ENCODE measurements at places on chromosomes 16 and 17.
A peak's percentile ranks its signal among the peaks of the same experiment; 100 is the strongest.

DNA sequence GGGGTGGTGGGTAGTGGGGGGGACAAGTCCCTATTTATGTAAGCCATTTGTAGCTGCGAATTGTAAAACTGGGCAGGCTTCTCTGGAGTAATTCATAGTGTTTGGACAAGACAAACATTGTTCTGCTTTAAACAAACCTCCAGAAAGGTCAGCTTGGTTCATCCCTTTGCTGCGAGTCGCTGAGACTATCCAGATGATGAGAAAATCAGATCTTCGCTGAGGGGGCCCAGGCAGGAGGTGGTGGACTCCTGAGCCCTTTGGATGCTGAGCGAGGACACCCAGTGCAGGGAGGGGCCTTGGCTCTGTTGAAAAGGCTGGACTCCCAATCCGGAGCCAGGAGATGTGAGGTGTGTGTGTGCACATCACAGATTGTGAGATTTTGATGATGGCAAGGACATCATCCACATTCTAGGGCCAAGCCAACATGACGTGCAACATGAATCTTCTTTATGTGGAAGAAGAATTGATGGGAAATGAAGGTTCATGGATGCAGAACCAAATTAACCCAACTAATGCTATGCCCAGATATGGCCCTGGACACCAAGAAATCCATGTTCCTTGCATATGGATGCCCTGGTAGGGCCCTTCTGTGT, 15.0 kb upstream of the NTN1 start:
- DNase-seq = no peak

DNA sequence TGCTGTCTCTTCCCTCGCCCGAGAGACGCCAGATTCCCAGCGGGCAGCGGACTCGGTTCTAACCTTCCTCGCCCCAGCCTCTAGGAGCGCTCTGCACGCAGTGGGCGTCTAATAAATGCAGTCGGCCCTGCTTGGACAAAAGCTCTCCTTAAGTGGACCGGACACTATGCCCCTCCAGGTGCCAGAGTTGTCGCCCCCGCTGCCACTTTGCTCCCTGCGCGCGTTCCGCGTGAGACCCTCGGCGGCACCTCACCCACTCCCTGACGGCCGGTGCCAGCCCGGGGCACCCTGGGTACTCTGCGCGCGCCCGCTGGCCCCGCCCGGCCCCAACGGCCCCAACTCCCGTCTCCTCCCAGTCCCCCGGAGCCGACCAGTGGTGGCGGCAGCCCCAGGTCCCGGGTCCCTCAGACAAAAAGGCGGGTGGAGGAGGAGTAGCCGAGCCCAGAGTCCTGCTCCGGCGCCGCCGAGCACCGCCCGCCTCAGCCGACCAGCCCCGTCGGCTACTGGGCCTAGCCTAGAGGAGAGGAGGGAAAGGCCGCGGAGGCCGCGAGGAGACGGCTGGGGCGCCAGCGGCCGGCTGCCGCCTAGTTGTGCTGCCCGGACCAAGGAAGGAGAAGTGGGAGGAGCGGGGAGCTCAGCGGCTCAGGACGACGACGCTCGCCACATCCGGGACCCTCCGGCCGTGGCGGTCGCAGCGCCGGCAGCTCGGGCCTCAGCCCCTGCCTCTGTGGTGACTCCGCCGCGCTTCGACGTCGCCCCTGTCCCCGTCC, 123.0 kb downstream of the GOSR1 start:
- DNase-seq = peak; percentile 71

GRCh38 chr16:56389554-56389953, 35.8 kb downstream of the AMFR start:
- no peak for DNase-seq

GRCh38 chr17:77163001-77163400, 22.2 kb downstream of the SEC14L1 start:
- DNase-seq = no peak

GRCh38 chr17:20171741-20172365, 162.7 kb downstream of the SPECC1 start:
- DNase-seq = no peak

- DNase-seq = no peak
Observed at GRCh38 chr17:45231481-45232116, 9.9 kb downstream of the FMNL1 start.

GRCh38 chr16:61937646-61938045, 98.6 kb downstream of the CDH8 start:
- DNase-seq = no peak

GRCh38 chr17:39955726-39956225, 7.0 kb upstream of the GSDMA start:
- DNase-seq = no peak

- no peak for DNase-seq
Observed at GRCh38 chr17:66964930-66965800, 658 bp downstream of the CACNG4 start.

GRCh38 chr17:61152898-61153297, 246.7 kb upstream of the TBX2 start:
- DNase-seq = no peak

- no peak for DNase-seq
Observed at GRCh38 chr16:85377388-85378144, 235.6 kb upstream of the GSE1 start.
